ENCODE measurements at places on chromosomes 12 and 14.
A peak's percentile ranks its signal among the peaks of the same experiment; 100 is the strongest.

DNA sequence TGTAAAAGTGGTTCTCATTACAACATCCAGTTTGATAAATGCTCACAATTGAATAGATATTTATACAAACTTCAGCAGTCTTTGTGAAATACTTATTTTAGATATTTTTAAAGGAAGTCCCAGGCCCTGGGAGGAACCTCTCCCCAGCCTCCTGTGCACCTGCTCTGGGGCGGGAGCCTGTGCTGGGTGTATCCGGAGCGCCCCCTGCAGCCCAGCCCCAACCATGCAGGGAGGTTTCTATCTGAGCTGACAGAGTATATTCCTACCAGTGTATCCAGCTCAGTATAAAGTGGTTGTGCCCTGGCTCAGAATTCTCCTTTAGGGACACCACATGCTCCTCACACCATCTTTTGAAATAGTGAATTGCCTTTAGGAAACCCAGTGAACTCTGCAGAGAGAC is 851.8 kb downstream of the TMEM121 start:
- DNase-seq = peak; percentile 37

GRCh38 chr12:25283006-25283405 is 32.3 kb upstream of the KRAS start:
- DNase-seq = no peak

- no peak for DNase-seq
Measured at GRCh38 chr14:104284107-104284592, 145.8 kb downstream of the KIF26A start.

DNA sequence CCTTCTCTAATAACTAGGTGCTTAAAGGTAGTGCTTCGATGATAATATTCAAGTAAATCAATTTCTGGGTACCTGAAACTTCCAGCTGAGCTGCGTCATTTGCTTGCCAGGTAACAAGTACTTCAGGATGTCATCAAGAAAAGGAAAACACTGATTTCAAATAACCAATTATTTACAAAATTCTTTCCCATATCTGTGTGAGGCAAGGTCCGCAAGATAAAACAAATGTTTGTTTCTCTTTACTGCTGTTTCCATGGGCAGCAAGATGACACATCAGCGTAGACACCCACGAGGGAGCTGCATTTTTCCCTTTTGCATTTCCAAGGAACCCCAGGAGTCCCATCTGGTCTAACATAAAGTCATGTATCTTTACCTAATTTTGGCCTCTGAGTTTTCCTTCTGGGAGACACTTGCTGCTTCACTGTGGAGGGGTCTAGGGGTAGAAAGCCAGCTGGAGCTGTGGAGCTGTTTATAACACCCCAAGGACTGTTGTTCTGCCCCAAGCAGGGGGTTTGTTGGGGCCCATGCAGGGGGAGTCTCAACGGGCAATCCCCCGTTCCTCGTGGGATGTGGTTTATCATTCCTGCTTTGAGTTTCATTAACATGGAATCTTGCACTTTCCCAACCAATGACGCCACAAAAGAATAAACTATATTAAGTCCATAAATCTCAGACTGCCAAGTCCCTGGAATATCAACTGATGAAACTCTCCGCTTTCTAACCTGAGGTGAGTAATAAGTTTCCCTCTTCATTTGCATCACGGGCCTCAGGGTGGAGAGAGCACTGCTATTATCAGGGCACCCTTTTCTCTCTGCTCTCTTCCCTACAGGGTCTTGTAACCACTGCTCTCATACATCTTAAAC is 112.8 kb upstream of the PELI2 start:
- no peak for DNase-seq

GRCh38 chr14:81765651-81766275 is 232.1 kb upstream of the SEL1L start:
- no peak for DNase-seq

DNA sequence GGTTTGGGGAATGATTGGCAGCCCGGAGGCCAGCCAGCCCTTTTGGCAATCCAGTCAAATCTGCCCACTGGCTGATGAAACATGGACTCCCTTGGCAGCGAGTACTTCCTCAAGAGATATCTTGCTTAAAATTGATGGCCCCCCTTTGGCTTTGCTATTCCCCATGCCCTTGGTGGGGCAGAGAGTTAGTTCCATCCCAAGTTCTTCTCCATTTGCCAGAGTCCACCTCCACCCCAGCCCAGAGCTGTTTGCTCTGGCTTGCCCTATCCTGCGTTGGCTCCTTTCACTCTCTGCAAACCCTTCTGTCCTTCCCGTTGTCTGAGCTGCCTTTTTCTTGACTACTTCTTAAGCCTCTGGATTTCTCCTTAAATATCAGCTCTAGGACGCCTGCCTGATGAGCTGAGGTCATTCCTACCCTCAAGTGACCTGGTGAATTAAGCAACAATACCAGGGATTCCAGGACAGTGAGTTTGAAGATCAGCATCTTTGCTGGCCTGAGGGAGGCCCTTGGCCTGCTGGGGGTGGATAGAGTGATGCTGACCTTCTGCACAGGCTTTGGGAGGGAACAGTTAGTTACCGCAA is 212.0 kb downstream of the CACNA1C start:
- DNase-seq = no peak

DNA sequence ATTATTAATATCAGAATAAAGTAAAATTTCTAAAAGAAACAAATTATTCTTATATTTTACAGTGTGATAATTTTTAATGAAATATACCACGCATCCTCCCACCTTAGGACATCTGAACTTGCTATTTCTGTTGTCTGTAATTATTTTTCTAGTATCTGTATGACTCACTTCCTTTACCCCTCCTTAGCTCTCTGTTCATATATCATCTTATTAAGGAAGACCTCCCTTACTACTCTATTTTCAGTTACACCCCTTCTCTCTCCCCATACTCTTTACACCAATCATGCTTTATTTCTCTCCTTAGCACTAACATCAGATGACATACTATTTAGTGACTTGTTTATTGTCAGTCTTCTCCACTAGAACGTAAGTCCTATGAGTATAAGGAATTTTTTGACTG is 34.2 kb upstream of the C12orf50 start:
- no peak for DNase-seq
